Activated CD8-positive, alpha-beta memory T cell treated with anti-CD3 and anti-CD28 coated beads for 1 hour (primary cell): ENCODE measurements at places on chromosomes 5 and 9.

GRCh38 chr9:70590315-70590677 is 175.8 kb upstream of the KLF9 start:
- no peak for DNase-seq

GRCh38 chr5:135007749-135008363 is 26.2 kb downstream of the PITX1 start:
- no peak for DNase-seq

DNA sequence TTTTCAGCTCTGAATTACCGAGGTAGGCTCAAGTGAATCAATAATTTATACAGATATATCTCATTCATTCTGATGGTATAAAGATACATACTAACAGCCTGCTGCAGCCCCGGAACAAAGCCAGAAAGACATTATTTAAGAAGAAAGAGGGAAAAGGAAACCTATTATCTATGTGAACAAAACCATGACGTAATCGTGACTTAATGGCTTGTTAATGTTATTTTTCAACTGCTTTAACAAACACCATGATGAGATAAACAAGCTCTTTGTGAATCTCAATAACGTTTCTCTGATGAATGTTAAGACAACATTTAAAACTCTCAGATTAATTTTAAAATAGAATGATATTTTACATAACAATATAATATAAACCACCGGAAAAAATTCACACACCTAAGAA is 237.1 kb downstream of the SLF1 start:
- DNase-seq, result no peak

DNA sequence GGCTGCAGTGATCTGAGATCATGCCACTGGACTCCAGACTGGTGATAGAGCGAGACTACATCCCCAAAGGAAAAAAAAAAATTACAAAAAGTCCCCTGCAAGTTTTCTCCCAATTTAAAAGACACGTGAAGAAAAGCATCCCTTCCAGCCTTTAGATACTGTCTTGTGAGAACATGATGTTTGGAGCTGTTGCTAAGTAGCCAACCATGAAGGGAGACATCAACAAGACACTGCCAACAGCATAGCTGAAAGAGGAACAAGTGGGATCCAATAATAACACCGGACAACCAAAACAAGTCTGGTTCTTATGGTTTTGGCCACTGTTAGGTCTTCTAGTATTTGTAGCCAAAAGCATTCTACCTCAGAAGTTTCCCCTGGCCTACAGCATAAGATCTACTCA is 118.9 kb upstream of the CCDC180 start:
- no peak for DNase-seq

GRCh38 chr9:98057138-98057799 is 737 bp downstream of the NANS start:
- DNase-seq, result no peak

- DNase-seq, result no peak
Observed at GRCh38 chr9:125752070-125752628, 5.0 kb downstream of the PBX3 start.

GRCh38 chr5:143921525-143922311 is 109.8 kb downstream of the HMHB1 start:
- no peak for DNase-seq

DNA sequence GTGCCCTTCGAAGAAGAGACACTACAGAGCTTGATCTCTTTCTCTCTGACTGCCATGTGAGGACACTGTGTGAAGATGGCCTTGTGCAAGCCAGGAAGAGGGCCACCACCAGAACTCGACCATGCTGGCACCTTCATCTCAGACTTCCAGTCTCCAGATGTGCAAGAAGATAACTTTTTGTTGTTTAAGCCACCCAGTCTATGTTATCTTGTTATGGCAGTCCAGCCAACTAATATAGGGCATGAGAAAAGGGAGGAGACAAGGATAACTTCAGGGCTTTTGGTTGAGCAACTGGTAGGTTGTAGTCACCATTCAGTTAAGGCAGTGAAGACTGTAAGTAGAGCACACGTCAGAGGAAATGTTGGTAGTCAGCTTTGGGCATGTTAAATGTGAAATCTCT is 515.5 kb downstream of the CSNK1G3 start:
- DNase-seq, result no peak

- no peak for DNase-seq
Observed at GRCh38 chr9:134626571-134627416, 14.8 kb upstream of the COL5A1 start.

GRCh38 chr9:133026426-133026825 is 4.4 kb upstream of the GTF3C5 start:
- no peak for DNase-seq

GRCh38 chr9:122821278-122821943 is 7.0 kb downstream of the PDCL start:
- no peak for DNase-seq
